ENCODE measurements at places on chromosomes 12 and 14.
A peak's percentile ranks its signal among the peaks of the same experiment; 100 is the strongest.

- DNase-seq = no peak
Observed at GRCh38 chr14:95559203-95559602, 24.4 kb downstream of the GLRX5 start.

GRCh38 chr14:78455896-78456435 is 285.8 kb downstream of the NRXN3 start:
- DNase-seq = no peak

DNA sequence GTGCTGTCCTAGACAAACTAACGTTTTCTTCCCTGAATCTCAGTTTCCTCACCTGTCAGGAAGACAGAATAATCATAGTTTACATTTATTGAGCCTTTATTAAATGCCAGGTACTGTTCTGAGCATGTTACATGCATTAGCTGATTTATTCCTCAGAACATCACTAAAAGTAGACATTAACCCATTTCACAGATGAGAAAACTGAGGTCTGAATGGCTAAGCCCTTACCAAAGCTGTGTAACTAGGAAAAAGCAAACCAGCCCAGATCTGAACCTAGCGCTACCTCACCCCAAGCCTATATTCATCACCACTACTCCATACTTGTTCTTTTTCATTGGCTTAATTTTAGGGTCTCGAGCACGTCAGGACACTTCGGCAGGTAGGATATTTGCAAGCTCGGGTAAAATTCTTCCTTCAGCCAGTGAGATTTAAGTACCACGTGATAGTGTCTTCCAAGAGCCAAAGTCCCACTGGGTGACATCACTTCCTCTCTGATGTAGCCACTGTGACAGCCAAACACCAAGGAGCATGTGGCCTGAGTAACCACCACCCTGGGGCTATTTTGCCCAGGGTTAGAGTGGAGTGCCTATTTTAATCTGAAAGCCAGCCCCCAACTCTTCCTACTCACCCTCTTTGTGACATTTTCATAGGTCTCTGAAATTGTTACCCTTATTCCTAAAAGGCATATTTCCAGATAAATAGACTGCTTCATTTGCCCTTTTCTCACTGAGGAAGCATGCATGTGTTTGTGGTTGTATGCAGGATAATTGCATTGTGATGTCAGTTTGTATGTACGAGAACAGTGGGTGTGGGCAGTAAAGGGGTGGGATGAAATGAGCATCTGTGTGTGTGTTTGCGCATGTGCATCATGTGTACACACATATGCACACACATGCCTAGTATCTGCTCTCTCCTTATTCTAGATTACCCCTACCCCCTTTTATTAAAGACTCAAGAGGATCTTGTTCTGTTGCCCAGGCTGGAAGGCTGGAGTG is 62.2 kb upstream of the WSCD2 start:
- DNase-seq = no peak

GRCh38 chr12:92601176-92601575 is 101.6 kb upstream of the PLEKHG7 start:
- DNase-seq = no peak

GRCh38 chr14:25411781-25412757 is 362.1 kb upstream of the STXBP6 start:
- DNase-seq = no peak

GRCh38 chr12:29640589-29641345 is 143.0 kb downstream of the TMTC1 start:
- no peak for DNase-seq

DNA sequence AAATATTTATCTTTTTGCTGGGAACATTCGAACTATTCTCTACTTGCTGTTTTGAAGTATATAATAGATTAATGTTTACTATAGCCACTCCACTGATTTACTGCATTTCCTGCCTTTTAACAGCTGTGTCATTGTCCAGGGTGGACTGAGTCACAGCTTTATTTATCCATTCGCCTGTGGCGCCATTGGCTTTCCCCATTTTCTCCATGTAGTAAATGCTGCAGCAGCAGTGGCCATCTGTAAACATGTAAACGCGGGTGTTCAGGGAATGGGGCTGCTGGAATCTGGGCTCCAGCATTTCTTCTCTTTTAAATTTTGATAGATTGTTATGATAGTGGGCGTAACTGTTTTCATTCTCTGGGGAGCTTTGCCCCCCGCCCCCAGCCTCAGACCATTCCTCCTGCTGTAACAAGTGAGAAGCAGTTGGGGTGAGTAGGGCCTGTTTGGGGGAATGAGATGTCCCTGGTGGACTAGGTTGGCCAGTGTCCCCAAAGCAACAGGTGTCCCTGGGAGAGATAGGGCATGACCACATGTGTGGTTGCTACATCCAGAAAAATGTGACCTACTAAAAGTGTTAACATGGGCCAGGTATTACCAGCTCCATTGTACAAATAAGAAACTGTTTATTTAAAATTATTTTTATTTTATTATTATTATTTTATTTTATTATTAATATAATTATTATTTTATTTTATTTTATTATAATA is 32.9 kb downstream of the RIN3 start:
- no peak for DNase-seq

DNA sequence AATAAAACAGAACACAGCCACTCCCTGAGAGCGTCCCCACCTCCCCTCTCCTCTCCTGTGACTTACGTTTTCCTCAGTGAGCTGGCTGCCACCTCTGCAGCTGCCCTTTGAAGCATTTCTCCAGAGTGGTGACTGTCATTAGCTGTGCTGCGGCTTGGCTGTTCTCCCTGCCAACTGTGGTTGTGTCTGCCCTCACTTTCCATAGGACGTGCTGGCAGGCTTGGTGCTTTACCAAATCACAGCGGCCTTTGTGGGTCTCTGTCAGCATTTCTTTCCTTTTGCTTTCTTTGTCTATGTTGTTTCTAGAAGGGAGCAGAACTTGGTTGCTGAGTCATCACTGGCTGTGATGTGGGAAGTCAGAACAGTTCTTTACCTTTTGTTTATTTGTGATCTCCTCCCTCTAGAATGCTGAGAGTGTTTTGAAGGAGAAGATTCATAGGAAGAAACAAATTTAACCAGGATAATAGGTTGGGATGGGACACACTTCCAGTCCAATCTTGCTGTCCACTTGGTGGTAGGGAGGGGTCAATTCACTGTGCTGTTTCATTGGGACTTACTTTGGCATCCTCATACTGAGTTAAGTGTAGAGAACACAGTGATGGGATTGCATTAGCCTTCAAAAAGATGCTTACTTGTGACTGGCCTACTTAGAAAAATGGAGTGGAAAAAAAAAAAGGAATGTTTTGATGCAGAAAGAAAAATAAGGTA is 88.2 kb downstream of the TMX1 start:
- DNase-seq = no peak

DNA sequence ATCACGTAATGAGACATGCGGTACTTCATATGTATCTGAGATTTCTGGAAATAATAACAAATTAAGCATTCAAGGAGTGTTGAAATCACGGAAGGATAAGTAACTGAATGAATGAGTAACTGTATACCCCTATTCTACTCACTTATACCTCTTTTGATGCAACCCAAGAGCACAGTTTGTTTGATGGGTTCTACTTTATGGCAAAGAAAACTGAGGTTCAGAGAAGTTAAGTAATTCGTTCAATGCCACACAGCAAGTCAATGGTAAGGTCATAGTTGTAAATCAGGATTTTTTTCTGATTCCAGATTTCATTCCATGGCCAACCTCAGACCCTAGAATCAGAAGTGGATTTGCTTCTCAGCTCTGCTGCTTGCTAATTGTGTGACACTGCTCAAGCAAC is 544.5 kb upstream of the TBX3 start:
- DNase-seq = no peak

- DNase-seq = no peak
Observed at GRCh38 chr14:35362450-35362849, 42.1 kb downstream of the NFKBIA start.

DNA sequence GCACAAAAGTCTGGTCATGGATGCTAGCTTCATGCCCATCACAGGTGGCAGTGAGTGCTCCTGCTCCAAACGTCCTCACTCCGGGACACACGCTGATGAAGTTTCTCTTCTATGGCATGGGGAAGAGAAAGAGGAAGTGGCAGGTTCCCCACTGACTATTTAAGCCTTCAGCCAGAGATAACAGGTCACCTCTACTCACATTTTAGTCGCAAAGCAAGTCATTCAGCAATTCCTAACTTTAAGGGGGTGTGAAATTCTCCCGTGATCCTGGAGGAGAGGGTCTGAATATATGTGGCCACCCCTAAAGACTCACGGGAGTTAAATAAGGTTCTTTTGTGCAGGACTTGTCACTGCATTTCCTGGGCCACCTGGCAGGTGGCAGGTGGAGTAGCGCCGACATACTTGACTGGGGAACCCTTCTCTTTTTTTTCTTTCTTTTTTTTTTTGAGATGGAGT is 18.8 kb upstream of the RCOR1 start:
- peak; percentile 62 for DNase-seq

DNA sequence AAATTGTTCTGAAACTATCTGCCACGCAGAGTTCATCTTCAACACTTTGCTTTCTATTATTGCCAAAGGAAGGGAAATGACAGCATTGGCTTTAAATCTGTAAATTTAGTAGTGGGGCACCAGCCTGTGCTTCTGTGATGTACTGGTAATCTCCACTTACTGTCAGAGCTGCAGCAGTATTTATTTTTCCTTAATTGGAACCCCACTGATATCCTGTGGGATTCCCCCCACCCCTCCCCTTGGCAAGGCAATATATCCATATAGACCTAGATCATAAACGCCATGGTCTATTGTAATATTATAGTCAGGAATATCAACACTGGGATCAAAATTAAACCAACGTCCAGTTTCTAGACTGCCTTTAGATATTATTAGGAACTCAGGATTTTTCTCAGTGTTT is 96.7 kb downstream of the RMST start:
- DNase-seq = no peak
